NAMALWA (cell line): ENCODE measurements at places on chromosomes 16 and 17.

DNA sequence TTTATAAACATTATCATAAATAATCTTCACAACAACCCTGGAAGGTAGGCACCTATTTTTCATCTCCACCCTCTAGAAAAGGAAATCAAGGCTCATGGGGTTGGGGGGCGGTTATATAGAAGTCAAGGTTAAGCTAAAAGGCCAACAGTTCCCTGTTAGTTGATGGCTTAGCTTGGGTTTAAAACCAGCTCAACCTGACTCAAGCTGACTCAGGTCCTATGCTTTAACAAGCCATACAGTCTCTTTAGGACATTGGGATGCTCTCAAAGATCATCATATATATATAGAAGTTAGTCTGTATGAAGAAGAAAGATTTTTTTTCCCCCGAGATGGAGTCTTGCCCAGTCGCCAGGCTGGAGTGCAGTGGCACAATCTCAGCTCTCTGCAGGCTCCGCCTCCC lies 44.8 kb upstream of the MED13 start:
- no peak for DNase-seq

DNA sequence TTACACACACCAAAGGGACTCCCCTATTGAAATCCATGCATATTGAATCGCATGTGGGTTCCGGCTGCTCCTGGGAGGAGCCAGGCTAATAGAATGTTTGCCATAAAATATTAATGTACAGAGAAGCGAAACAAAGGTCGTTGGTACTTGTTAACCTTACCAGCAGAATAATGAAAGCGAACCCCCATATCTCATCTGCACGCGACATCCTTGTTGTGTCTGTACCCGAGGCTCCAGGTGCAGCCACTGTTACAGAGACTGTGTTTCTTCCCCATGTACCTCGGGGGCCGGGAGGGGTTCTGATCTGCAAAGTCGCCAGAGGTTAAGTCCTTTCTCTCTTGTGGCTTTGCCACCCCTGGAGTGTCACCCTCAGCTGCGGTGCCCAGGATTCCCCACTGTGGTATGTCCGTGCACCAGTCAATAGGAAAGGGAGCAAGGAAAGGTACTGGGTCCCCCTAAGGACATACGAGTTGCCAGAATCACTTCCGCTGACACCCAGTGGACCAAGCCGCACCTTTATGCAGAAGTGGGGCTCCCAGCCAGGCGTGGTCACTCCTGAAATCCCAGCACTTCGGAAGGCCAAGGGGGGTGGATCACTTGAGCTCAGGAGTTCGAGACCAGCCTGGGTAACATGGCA lies 2.2 kb downstream of the GAA start:
- DNase-seq: no peak

- peak; percentile 52 for DNase-seq
These were observed 362.6 kb downstream of the CNTNAP4 start for GRCh38 chr16:76639685-76640289.

DNA sequence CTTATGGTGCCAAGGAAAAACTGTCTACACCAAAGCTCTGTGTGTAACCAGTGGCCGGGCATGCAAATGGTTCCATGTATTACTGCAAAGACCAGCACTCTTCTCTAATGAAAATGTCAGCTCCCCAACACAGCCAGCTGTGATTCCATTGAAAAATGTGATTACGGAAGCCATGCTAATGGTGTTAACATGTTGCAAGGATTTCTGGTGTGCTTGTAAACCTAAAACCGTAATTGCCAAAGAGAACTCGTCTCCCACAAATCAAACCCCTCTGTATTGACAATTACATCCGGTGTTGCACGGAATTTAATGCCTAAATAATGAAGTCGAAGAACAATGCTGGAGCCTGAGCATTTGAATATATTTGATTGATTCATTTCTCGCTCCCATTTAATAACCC lies 351.7 kb downstream of the NPIPA8 start:
- no peak for DNase-seq

GRCh38 chr16:71762186-71762585 lies 37.7 kb upstream of the PHLPP2 start:
- no peak for DNase-seq

DNA sequence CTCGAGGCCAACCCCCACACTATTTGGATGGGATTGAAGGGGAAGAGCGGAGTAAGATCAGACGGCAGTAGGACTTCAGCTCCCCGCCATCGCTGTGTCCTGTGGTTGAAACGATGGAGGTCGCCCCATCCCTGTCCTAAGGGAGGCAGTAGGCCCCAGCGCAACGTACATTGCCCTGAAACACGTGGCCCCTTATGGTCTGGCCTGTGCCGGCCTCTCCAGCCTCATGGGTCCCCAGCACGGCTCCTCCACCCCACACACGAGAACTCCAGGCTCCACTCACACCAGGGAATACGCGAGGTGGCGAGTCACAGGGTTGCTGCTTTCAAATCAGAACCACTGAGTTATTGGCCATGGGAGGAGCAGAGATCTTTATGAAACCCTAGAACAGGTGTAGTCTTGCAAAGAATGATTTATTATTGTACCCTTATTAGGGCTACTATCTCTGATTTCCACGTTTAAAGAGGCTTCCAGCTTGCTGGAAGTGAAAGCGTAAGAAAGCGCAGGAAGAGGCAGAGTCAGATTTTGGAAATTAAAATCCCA lies 669 bp upstream of the DCTPP1 start:
- DNase-seq: no peak

GRCh38 chr16:4925293-4925607 lies 11.7 kb downstream of the PPL start:
- no peak for DNase-seq

DNA sequence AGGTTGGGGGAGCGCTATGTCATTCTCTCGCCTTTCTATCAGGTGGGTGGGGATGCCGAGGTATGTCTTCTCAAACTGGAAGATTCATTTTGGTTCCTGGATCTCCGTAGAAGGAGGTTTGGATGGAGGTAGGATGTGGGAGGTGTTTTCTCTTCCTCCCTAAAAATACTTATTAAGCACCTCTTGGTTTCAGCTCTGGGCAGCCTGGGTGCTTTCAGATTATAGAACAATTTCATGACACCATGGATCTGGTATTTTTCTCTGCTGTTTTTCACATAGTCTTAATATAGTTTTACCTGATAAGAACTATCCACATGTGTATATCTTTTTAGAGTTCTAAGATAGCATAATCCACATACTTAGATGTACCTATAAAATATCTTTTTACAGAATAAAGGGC lies 92.9 kb downstream of the YPEL2 start:
- DNase-seq: no peak

DNA sequence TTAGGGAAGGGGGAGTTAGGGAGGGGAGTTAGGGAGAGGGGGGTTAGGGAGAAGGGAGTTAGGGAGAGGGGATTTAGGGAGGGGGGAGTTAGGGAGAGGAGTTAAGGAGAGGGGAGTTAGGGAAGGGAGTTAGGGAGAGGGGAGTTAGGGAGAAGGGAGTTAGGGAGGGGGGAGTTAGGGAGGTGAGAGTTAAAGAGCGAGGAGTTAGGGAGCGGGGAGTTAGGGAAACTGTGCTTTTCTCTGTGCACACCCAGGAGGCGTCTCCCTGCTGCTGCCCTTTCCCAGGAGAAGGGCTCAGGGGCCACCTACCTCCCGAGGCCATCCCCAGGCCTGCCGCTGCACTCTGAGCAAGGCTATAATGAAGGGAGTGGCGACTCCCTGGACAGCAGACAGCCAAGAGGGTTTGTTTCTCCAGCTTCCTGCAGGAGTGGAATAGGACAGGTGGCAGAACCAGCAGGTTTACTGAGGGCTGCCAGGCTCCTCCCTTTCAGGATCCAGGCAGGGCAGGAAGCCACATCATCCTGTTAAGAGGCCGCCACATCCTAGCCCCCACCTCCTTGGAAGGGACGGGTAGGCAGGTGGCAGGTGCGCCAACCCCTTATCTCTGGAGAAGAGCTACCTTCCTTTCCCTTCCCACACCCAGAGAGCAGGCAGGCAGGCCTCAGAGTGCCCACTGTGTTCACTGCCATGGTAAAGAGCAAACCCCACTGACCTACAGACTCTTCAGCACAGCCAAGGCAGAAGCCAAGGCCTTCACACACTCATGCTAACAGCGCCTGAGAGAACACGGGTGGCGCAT lies 4.3 kb downstream of the CANT1 start:
- no peak for DNase-seq

GRCh38 chr17:65772989-65773388 lies 211.5 kb upstream of the AXIN2 start:
- no peak for DNase-seq

GRCh38 chr16:56161658-56162057 lies 29.6 kb upstream of the GNAO1 start:
- no peak for DNase-seq

- DNase-seq: no peak
These were observed 23.3 kb upstream of the CDRT4 start for GRCh38 chr17:15490634-15491261.

- peak; percentile 11 for DNase-seq
These were observed 896.2 kb downstream of the CDH11 start for GRCh38 chr16:64225696-64226095.

GRCh38 chr17:40372031-40372430 lies 7.5 kb upstream of the GJD3 start:
- DNase-seq: no peak

GRCh38 chr17:17467720-17468119 lies 9.1 kb upstream of the MED9 start:
- DNase-seq: no peak

- no peak for DNase-seq
These were observed 394.1 kb downstream of the SOX9 start for GRCh38 chr17:72514891-72515290.

- DNase-seq: no peak
These were observed 263.8 kb upstream of the C16orf82 start for GRCh38 chr16:26802965-26803364.

DNA sequence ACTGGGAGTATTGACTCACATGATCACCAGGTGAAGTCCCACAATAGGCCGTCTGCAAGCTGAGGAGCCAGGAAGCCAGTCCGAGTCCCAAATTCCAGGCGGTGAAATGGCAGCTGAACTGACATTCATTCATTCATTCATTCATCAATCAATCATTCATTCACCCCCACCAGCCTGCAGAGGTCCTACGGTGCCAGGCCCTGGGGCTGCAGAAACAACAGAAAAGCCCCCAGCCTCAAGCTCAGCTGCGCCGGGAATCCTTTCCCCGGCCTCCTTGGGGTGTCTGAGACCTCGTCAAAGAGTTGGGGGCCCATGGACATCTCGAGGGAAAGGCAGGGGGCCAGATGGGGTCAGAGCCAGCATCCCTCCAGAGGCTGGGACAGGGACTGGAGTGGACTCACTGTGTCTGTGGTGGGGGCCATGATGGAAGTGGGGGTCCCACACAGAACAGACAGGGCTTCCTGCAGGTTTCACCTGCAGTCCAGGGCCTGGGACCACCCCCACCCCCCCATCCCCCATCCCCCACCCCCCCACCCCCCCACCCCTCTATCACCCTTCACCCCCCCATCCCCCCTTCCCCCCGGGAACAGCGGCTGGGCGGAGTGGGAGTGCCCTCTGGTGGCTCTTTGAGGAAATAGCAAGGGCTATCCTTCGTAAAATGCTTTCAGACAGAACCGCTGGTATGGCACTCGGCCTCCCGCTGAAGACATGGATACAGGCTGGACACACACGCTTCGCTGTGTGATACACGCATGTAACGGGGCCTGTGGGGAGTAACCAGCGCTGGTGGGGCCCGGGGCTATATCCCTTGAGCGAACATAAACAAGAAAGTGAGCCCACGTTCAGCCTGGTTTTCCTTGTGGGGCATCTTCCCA lies 8.5 kb upstream of the ZC3H18 start:
- DNase-seq: peak; percentile 62

- no peak for DNase-seq
These were observed 134.4 kb downstream of the MAF start for GRCh38 chr16:79466111-79466510.

DNA sequence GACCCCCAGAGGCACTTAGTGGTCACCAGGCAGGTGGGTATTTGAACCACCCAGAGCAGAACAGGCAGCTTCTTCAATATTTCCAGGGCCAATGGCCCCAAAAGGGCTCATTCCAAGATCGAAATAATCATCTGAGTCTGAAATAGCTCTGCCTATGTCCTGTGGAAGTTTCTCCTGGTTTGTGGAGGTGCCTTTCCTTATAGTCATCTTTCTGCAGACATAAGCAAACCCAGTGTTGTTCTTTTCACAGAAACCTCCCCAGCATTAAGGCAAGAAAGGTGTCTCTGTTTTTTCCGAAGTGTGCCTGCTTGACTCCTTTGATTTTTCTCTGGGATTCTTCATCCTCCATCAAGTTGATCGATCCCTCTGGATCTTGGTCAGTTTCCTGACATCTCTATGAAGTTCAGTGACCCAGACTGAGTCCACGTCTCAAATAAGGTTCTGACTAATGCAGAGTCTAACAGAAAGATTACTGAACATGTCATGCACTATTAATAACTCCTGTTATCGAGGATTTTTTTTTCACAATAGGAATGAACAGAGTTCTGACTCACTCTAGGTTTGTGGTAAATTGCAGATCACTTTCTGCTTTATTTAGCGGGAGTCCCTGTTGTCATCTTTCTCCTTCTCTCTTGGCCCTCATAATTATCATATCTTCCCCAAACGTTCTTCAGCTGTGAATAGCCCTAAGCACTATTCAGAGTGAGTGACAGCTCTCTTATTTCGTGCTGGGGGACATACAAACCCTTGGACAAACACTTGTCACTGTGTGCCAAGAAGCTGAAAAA lies 1.5 kb downstream of the LRRC3C start:
- no peak for DNase-seq

DNA sequence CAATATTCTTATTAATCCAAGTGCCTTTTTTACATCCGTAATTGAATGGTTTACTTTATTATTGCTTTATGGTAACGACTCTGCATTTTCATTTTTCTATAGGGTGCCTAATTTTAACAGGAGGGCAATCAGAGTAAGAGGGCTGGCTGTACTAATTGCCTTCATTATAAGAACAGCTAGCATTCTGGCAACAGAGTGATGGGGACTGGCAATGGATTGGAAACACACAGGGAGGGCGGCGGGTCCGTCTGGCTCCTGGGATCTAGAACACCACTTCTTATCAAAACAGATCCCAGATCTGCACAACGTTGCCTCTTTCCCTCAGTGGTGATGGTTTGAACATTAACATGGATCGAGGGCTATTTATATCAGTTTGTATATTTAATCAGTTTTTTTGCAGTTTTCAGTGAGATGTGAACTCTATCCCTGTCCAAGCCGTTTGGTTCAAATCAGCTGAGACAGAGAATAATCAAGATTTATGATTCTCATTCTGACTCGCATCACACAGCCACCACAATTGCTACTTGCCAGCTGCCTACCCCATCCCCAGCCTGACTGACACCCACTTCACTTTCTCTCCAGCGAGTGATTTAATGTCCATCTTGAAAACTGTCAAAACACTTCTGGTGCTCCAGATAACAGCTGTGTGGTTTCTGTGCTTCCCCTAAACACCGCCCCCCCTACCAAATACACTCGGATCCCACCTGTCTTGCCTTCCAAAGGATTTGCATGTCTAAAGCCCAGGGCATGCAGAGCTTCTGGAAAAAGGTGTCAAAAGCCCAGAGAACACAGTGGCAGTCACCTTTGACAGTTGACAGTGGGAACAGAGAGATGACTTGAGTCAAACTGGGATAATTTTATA lies 327.9 kb downstream of the HS3ST4 start:
- no peak for DNase-seq

GRCh38 chr16:28291651-28292626 lies at the start of gene SBK1:
Gene SBK1 (plus strand): TSS chr16:28292525. CDS start chr16:28317392, 24,867 bp downstream.
- peak; percentile 78 for DNase-seq
